ENCODE measurements at places on chromosomes 7 and 10.

GRCh38 chr7:74180866-74181265 is 6.7 kb downstream of the EIF4H start:
- DNase-seq: no peak

GRCh38 chr7:131302876-131303707 is 24.6 kb upstream of the MKLN1 start:
- DNase-seq: no peak

- no peak for DNase-seq
These were observed 155.3 kb downstream of the SND1 start for GRCh38 chr7:127807340-127807739.

GRCh38 chr10:20040012-20040411 is 223.8 kb downstream of the PLXDC2 start:
- DNase-seq: no peak

DNA sequence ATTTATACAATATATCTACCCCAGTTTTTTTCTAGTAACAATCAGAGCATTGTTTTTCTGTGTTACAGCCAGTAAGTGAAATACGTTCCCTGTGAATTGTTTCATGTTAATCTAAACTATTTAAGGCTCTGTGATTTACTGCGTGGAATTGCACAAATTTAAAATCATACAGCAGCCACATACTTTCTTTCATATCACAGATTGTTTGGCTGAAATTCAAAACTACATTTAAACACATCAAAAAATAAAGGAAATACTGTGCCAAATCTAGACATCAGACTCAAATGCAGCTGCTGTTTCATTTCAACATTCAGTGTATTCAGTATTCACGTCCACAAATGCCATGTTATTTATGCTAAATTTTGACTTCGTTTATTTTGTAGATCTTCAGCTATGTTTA is 242.6 kb upstream of the HGF start:
- no peak for DNase-seq

- DNase-seq: no peak
These were observed 170.8 kb downstream of the AUTS2 start for GRCh38 chr7:69768986-69769595.
